ENCODE measurements at places on chromosomes 13 and 19.

GRCh38 chr13:41837629-41838028, 123.3 kb downstream of the VWA8 start:
- no peak for DNase-seq

- DNase-seq = no peak
Measured at GRCh38 chr13:79806821-79807220, 325.9 kb downstream of the NDFIP2 start.

GRCh38 chr19:29683009-29683408, 17.7 kb downstream of the PLEKHF1 start:
- DNase-seq = no peak

DNA sequence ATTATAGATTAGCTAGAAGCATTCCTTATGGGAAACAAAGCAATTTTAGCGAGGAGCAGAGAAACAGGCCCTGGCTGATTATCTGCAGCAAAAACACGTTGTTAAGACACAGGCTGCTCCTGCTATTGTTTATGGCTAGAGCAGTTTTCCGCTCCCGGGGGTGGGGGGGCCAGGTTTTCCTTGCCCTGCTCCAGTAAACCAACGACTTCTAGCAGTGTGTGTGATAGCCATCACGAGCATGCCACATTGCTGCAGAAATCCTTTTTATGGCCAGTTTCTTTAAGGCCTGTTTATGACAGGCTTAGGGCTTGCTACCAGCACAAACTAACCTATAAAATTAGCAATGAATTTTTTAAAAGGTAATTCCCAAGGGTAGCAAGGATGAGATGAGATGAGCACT, 18.4 kb upstream of the IL17D start:
- no peak for DNase-seq

Measured in CD8-positive, alpha-beta memory T cell (primary cell).